H54 (cell line): ENCODE measurements at places on chromosomes 3 and 15.

DNA sequence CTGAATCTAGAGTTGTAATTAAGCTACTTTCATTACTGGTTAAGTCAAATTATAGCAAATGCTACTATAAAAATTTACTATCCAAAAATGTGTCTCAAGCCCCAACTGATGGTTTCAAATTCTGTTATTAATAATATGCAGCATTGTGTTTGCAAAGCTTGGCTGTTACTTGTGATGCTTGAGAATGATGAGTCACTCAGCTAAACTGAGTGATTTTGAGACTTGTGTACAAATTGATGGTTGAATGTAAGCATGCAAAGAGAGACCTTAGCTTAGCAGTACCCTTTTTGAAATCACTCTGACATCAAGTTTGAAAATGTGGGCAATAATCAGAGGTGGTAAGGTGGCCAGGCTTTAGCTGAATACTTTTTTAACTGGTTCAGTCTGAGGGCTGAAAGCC is 27.6 kb downstream of the OPA1 start:
- DNase-seq, result no peak

DNA sequence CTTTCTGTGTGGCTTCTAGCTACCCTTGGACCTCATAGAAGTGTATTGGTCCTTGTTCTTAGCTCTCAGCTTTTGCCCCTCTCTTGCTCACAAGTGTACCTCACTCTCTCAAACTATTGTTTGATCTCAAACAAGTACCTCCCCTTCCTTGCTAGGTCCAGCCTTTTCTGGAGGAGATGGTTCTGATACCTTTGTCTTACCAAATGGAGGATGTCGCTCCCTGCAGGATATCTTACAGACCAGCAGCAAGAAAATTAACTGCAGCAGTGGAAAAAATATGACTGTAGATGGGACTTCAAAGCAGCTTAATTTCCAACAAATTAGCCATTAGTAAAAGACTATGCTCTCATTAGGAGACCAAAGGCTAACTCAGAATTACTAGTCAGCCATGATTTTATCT is 388.1 kb upstream of the ROBO2 start:
- no peak for DNase-seq

- no peak for DNase-seq
Observed at GRCh38 chr3:22453906-22454535, 703.0 kb upstream of the ZNF385D start.

DNA sequence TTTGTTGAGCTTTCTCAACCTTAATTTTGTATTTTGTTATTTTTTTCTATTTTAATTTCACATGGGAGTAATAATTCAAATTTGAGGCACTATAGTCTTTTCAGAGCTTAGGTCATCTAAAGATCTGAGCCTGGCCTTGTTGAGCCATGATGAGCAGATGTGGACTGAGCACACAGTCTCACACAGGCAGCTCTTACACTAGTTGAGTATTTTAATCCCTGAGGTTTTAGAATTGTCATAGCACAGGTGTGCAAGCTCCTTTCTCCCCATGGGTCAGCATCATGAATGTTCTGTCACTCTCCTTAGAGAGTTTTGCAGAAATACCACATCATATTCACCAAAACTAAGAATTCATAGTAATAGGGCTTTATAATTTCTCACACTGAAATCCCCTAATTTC is 4.9 kb downstream of the ZBTB38 start:
- no peak for DNase-seq

- DNase-seq, result no peak
Observed at GRCh38 chr3:188776447-188776846, 395.3 kb upstream of the TPRG1 start.
